Stimulated activated CD8-positive, alpha-beta memory T cell treated with anti-CD3 and anti-CD28 coated beads, Interleukin-7, amount 100 ng/mL, for 1 hour (primary cell): ENCODE measurements at places on chromosomes 2 and 18.

DNA sequence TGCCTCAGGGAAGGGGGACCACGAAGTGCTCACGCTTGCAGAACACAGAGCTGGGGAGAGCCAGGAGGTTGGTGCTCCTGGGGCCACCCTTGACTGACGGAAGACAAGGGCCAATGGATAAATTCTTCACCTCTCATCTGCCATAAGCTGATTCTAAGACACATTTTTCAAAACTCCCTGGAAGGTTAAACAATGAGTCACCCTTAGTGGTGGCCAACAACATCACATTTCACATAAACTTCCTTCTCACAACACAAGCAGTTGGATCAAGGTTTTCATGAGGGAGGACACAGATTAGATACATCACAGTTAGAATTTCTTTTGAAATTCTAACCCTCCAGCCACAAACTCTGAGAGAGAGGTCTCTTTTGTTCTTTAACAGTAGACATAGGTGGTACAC, 713.6 kb upstream of the POU3F3 start:
- no peak for DNase-seq

DNA sequence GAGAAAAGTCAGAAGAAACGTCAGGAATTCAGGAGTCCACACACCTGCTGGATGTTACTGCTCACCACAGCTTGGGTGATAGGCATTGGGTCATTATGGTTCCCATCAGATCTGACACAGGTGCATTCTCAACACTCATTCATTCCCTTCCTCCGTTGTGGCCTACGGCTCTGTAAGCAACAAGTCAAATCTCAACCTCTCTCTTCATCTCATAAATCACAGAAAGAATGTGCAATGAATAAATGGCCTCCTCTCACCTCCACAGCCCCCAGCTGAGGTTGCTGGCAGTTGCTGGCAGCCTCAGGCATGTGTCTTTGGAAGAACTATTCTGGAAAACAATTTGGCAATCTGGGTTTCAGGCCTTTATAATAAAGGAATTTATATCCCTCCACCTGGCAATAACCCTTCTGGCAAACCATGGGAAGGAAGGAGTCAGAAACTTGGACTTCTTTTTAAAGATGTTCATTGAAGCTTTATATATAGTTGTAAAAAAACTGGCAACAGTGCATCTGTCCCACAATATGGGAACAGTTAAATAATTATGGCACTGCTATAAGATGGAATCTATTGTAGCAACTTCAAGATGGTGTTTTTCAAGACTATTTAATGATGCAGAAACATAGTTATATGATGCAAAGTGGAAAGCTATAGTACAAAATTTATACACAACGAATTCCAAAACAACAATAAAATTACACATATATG, 175.4 kb downstream of the ANAPC1 start:
- no peak for DNase-seq

GRCh38 chr2:30410217-30410616, 36.8 kb upstream of the LCLAT1 start:
- no peak for DNase-seq

DNA sequence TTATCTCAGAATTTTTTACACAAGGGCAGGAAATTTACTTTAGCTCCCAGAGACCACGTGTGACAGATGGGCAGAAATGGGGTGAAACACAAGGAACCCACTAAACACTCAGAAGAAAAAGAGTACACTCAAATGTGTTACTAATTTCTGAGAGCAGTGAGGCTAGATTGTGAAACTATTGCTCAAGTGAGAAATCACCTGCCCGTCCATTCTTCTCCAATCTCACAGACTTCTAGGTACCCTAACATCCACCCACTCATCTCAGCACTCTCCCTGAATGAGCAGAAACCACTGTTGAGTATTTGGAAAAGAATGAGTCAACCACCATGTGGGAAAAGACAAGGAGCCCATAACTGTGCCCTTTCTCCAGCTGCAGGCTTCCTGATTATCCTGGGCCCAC, 293.0 kb upstream of the CDH2 start:
- no peak for DNase-seq

- no peak for DNase-seq
Measured at GRCh38 chr2:8477552-8478470, 204.0 kb upstream of the ID2 start.

GRCh38 chr18:36281936-36282335, 15.6 kb upstream of the FHOD3 start:
- no peak for DNase-seq

GRCh38 chr2:230137902-230138539, 69.3 kb upstream of the SLC16A14 start:
- DNase-seq: no peak

GRCh38 chr2:107267086-107267485, 381.1 kb upstream of the ST6GAL2 start:
- no peak for DNase-seq

DNA sequence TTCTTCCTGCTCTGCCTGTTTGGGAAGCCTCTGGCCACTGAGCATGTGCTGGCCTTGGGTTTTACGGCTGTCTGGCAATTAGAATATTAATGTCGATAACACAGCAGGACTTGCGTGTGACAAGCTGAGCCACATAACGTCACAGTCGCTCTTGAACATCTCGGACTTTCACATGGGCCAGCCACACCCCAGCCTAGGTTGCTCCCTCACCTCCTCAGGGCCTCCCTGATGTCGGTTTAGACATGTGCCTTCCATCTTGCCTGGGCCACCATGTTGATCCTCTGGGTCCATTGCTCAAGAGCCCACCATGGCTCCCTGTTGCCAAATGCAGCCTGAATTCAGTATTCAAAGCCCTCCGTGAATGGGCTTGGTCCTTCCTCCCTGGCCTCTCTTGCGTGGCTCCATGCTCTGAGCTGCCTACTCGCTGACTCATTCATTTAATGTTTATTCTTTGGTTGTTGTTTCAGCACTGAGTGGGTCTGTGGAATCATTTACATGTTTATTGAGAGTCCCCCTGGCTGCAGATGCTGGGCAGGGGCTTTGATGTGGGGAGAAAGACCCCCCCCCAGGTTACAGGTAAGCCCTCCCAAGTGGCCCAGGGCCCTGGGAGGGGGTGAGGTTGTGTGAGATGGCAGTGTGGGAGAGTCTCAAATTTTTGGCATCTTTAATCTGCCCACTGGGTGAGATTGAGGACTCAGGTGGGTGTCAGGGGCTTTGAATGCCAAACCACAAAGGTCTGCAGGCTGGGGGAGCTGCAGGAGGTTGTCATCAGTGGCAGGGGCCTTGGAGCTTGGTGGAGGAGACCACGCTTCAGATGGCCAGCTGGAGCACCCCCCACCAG, 62.0 kb downstream of the ODC1 start:
- no peak for DNase-seq

DNA sequence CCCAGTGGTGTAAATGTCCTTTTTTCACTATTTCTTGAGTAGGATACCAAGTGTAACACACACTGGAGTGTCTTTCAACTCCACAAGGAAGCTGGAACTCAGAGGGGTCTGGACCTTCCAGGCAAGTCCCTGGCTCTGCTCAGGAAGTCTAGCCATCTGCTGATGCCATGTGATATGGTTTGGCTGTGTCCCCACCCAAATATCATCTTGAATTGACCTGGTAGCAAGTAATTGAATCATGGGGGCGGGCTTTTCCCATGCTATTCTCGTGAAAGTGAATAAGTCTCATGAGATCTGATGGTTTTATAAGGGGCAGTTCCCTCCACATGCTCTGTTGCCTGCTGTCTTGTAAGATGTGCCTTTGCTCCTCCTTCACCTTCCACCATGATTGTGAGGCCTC, 99.4 kb upstream of the CDC42EP3 start:
- no peak for DNase-seq

- DNase-seq: no peak
Measured at GRCh38 chr2:157441072-157441454, 2.8 kb downstream of the CYTIP start.

DNA sequence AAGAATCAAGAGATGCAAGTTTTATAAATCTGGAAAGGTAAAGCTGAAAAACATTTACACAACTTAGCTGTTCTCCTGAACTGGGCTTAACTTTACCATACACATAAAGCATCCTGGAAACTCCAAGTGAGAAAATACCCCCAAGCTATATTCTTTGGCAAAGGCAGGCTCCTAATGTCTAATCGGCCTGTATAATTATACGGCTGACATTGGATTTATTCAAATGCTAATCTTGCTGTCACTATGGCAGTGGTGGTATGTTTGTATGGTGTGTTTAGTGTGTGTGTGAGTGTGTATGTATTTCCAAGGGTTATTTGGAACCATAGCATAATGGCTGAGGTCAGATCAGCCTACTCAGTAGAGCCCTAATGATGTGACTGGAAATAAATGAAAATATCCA, 1031.8 kb upstream of the ZEB2 start:
- DNase-seq: no peak

DNA sequence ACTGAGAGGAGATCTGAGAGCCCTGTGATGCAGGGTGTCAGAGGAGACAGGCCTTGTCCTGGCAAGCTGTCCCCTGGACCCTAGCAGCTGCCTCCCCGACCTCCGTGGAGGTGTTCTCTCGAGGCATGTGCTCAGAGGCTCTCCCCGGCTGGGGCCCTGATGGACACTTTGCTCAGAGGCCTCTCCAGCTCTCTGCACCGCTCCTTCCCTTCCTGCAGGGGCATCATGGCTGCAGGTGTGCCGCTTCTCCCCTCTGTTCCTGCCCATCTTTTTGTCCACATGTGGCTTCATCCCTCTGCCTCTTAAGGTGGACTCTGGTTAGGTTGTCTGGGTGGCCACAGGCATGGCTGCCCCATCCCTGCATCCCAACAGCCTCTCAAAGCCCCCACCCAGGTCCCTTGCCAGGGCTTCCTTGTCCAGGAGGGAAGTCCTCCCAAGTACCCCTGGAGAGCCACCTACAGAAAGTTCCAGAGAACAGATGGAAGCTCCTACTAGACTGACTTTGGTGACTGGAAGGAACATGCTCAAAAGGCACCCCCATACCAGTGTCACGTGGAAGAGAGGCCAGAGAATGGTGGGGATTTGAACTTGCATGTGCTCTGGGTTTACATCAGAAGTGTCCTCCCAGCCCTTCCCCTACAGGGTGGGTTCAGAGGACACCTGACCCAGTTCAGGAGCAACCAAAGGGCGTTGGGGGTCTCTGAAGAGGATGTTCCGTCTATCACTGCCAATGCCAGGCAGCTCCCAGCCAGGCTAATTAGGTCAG, 120.4 kb downstream of the KLHL29 start:
- no peak for DNase-seq

GRCh38 chr18:50096766-50097435, 98.0 kb downstream of the MYO5B start:
- no peak for DNase-seq

GRCh38 chr18:54845787-54846186, 17.5 kb downstream of the RAB27B start:
- no peak for DNase-seq

- DNase-seq: no peak
Measured at GRCh38 chr2:182379241-182379640, 47.6 kb downstream of the PDE1A start.

GRCh38 chr2:161033059-161033660, 127.1 kb upstream of the TANK start:
- DNase-seq: no peak

GRCh38 chr2:75194184-75194868, 5.0 kb downstream of the TACR1 start:
- DNase-seq: no peak

- no peak for DNase-seq
Measured at GRCh38 chr2:224175538-224175937, 136.5 kb upstream of the SERPINE2 start.

DNA sequence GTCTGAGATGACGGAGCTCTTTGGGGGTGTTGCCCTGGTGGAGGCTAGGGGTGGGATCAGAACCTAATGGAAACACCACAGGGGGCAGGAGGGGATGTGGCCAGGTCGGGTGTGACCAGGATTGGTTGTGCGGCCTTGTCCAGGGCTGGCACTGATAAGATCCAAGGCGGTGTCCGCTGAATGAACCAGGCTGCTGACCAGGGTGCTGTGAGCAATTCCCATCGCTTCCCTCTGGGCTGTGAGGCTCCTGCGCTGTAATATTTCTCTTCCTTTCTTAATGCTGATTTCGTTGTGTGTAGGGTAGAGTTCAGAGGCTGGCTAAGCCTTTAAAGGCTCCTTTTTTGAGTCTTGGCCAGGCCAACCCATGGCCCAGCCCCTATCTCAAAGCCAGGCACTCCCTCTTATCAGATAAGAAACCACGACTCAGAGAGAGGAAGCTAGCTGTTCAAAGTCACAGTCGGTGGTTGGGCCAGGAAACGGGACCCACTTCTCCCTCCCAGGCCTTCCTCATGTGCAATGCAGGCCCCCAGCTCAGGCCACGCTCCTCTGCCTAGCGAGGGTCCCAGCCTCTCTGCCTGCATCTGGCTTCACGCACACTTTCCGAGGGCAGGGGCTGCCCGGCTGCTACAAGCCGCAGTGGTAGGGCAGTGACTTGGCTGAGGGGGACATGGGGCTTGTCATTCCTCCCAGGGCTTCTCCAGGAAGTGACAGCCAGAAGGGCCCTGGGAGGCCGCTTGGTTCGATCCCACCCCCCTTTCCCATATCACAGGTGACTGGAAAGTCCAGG, 26.0 kb upstream of the FOSL2 start:
- DNase-seq: no peak

GRCh38 chr2:119076713-119077112, 81.8 kb downstream of the C1QL2 start:
- no peak for DNase-seq

DNA sequence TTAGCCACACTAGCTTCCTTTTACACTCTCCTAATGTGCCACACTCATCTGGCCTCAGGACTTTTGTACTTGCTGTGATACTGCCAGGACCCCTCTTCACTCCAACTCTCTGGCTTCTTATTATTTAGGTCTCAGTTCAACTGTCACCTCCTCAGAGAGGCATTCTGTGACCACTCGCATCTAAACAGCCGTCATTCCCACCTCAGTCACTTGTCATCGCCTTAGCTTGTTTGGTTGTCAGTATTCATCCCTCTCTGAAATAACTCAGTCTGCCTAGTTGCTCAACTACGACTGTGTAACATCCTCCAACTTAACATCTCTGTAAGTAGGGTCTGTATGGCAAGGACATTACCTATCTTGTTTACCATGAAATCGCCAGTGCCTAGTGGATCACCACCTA, 27.2 kb downstream of the MGAT4A start:
- no peak for DNase-seq

- no peak for DNase-seq
Measured at GRCh38 chr2:222698276-222698675, 26.8 kb downstream of the MOGAT1 start.

GRCh38 chr2:155145758-155146229, 447.3 kb downstream of the KCNJ3 start:
- no peak for DNase-seq

DNA sequence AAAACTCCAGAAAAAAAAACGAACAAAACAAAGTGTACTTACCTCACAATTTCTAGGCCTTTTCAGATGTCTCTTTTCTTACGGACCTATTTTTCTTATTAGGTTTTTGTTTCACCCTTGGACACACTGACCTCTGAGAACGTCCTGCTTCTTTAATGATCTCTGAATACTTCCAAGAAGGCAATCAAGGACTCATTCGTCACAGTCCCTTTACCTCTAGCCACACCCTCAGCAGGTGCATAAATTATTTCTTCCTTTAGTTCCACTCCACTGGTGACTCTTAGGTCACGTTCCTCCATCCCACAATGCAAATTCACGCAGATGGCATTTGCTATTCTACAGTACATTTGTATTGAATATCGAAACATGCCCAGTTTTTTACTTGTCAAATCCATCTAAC, 21.9 kb downstream of the PELI1 start:
- no peak for DNase-seq
